ENCODE measurements at places on chromosomes 3 and 15.

DNA sequence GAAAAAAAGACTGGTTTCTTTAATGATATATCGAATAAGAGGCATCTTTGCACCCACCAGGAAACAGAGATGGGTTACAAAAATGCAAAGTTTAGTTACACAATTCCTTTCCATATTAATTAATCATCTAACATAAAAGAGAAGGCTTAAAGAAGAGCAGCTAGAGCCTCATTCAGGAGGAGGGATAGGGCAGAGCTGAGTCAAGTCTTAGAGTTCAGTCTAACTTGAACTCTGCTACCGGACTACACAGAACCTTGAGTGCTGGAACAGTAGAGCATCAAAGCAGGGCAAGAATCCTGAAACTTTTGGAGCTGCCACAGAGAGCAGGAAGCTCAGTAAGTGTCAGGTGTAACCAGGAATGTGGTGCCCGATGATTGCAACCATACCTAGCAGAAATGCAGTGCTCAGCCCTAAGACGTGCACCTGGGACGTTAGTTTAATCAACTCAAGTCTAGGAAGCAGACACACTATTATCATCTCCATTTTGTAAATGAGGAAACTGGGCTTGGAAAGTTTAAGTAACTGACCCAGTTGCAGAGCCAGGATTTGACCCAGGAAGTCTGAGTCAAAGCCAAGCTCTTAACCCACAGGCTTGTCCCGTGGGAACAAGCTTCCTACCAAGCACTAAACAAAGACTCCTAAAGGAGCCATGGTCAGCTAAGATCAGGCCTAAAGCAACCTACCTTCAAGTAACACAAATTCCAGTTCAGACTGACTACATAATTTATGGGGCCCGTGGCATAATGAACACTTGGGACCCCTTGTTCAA is 187.4 kb downstream of the FOXP1 start:
- H3K27ac ChIP-seq, result 0 out of 2 replicates have a peak overlapping the region, but pooled peaks have one; percentile 44
- no peaks in the 10 kb centered on the region for H3K36me3 ChIP-seq
- no peak overlapping the region for H3K4me3 ChIP-seq
- peaks cover 11% of the 10 kb centered on the region for H3K4me1 ChIP-seq

- DNase-seq, result no peak
- H3K36me3 ChIP-seq, result no peaks in the 10 kb centered on the region
- no peak overlapping the region for H3K4me3 ChIP-seq
- H3K27ac ChIP-seq, result no peak overlapping the region
Observed at GRCh38 chr3:10173095-10173925, 8.6 kb downstream of the IRAK2 start.

DNA sequence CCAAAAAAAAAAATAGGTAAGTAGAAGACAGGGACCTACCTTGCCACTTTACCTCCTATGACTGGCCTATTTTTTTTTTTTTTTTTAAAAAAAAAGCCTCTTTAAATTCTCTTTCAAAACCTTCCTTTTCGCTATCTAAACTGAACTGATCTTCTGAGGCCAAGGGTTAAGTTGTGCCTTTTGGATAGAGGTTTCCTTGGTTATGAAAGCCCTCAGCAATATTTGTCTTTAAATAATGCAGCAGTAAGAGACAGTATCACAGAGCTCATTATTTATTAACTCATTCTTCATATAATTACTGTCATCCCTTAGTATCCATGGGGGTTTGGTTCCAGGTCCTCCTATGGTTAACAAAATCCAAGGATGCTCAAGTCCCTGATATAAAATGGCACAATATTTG is 9.0 kb downstream of the MIX23 start:
- peaks cover 34% of the 10 kb centered on the region for H3K36me3 ChIP-seq
- no peak for DNase-seq
- no peaks in the 10 kb centered on the region for H3K27me3 ChIP-seq
- no peak overlapping the region for H3K27ac ChIP-seq
- H3K4me1 ChIP-seq, result peaks cover 10% of the 10 kb centered on the region

- no peak for DNase-seq
- H3K27ac ChIP-seq, result peak overlapping the region; percentile 89
- H3K36me3 ChIP-seq, result no peaks in the 10 kb centered on the region
- H3K27me3 ChIP-seq, result no peaks in the 10 kb centered on the region
- H3K4me3 ChIP-seq, result no peak overlapping the region
Observed at GRCh38 chr15:101168898-101169494, 82.9 kb downstream of the CHSY1 start.

- no peaks in the 10 kb centered on the region for H3K4me1 ChIP-seq
- no peak overlapping the region for H3K4me3 ChIP-seq
- no peak for DNase-seq
Observed at GRCh38 chr3:144791034-144791433, 819.4 kb downstream of the DIPK2A start.

- no peaks in the 10 kb centered on the region for H3K27me3 ChIP-seq
- no peaks in the 10 kb centered on the region for H3K4me1 ChIP-seq
- DNase-seq, result no peak
Observed at GRCh38 chr3:122461806-122462205, 45.9 kb upstream of the WDR5B start.

DNA sequence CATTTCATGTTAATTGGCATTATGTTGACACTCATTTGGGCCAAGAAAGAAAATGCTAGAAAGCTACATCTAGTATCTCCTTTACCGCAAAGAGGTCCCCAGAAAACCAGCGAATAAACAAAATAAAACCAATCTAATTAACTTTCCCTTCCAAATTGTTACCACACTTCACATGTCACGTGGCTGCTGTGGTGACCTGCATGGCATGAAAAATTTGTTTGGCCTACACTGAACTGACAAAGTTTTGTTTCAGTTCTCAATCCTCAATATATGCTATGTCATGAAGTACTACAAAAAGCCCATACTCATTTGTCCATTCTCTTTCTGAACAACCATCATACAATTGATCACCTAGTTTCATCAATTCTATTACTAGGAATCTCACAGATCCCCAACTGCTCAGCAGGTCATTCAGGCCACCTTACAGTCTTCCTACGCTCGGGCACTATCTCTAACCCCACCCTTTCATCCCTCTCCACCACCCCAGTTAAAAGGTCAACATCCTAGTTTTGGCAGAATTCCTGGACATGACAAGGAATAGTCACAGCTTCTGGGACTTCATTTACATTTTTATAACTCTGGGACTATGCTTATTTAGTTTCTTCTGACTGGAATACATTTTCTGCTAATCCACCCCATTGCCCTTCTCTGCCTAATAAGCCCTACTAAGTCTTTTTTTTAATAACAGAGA is 480.4 kb downstream of the IGSF11 start:
- no peaks in the 10 kb centered on the region for H3K4me1 ChIP-seq
- no peak overlapping the region for H3K27ac ChIP-seq
- no peaks in the 10 kb centered on the region for H3K27me3 ChIP-seq
- H3K4me3 ChIP-seq, result no peak overlapping the region
- DNase-seq, result no peak

DNA sequence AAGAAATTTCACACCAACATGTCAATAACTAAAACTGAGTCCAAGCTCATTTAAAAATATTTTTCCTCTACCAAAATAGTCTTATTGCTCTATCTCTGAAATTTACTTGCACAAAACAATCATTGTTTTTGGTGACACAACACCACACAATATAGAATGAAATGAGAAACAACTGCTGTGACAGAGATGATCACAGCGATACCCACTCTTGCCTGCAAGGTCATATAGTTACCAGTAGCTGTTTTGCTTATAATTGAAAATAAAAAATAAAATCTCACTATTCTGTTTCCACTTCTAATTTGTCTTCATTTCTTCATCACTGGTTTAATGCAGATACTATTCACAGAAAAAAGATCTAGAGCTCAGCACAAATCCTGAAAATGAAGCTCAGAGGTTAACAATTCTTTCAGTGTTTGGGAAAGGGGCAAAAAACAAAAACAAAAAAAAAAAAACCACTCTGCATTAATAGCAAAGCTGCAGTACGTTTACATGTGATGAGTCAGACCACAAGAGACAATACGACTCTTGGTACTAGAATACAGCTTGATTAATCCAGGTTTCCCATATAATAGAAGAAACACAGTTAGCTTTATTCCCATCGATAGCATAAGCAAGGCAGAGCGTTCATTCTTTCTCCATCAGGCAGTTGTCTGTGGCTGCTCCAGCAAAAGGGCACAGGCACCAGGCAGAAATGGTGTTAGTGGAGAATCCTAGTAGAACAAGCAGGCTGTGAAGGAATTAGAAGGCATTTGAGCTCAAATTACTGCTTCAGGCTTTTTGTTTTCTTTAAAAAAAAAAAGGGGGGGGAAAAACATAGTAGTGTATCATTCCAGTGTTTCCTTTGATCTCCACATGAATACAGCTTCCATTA is 773 bp downstream of the ANKRD28 start:
- peaks cover 33% of the 10 kb centered on the region for H3K36me3 ChIP-seq
- H3K27ac ChIP-seq, result peak overlapping the region; percentile 95
- H3K4me3 ChIP-seq, result peak overlapping the region; percentile 87
- H3K27me3 ChIP-seq, result no peaks in the 10 kb centered on the region

DNA sequence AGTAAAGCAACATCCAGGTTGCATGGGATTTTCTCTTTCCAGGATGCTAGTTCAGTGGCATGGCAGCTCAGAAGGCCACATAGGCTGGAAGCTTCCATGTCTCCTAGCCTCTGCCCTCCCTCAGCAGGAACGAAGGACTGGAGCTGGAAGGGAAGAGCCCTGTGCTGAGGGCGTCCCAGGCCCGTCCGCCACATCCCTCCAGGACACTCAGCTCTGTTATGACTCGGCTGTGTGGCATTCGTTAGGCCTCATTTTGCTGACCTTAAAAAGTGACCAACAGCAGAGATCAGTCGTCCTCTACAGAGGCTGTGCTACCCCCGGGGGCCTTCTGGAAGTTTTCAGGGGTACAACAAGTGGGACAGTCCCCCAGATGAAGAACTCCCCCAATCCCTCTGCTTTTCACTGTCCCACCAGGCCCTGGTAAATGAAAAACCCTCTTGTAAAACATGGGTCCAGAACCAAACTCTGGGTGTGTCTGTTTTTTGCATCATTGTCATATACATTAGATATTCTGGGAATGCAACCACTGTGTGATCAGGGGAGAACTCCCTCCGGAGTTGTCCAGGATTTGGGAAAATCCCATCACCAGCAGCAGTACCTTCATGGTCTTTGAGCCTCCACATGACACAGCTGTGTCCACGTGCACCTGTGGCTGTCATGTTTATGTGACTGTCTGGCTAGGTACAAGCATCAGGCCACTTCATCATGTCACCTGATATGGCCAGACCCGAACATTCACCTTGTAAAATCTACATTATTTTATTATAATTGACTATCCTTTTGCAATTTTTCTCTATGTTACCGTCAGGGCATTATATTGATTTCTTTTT is 149.9 kb downstream of the OR4M2 start:
- H3K27me3 ChIP-seq, result no peaks in the 10 kb centered on the region
- H3K27ac ChIP-seq, result no peak overlapping the region
- no peaks in the 10 kb centered on the region for H3K4me1 ChIP-seq
- no peaks in the 10 kb centered on the region for H3K36me3 ChIP-seq
- H3K4me3 ChIP-seq, result no peak overlapping the region
- no peak for DNase-seq

- H3K36me3 ChIP-seq, result no peaks in the 10 kb centered on the region
- no peaks in the 10 kb centered on the region for H3K27me3 ChIP-seq
- H3K27ac ChIP-seq, result peak overlapping the region; percentile 76
Observed at GRCh38 chr3:18086078-18086477, 339.1 kb downstream of the SATB1 start.

DNA sequence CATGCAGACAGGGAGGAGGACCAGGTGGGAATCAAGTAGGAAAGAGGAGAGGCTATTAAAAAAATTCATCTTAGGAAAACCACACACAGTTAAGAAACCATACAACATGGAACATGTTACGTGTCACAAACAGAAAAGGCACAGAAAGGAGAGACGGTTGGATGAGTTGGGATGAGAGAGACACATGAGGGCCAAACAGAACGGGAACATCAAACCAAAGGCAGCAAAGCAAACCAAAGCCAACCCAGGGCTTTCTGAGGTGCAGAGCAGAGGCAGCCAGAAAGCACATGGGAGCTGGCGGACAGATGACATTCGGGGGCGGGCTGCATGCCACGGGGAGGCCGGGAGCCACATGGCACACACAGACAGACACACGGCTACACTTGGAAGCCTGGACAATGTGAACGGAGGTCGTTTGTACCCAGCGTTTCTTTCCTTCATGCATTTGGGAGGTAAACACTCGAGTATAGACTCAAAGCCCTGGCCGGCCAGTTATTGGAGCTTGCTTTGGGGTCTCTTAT is 8.6 kb upstream of the SEC13 start:
- DNase-seq, result no peak
- H3K27ac ChIP-seq, result no peak overlapping the region
- peaks cover 10% of the 10 kb centered on the region for H3K27me3 ChIP-seq
- H3K36me3 ChIP-seq, result no peaks in the 10 kb centered on the region
- no peaks in the 10 kb centered on the region for H3K4me1 ChIP-seq

- no peaks in the 10 kb centered on the region for H3K27me3 ChIP-seq
- no peaks in the 10 kb centered on the region for H3K4me1 ChIP-seq
- H3K36me3 ChIP-seq, result no peaks in the 10 kb centered on the region
- DNase-seq, result no peak
- no peak overlapping the region for H3K4me3 ChIP-seq
Observed at GRCh38 chr3:127326341-127326740, 38.5 kb upstream of the PRR20G start.

- peaks cover 10% of the 10 kb centered on the region for H3K36me3 ChIP-seq
- no peak overlapping the region for H3K27ac ChIP-seq
- no peak overlapping the region for H3K4me3 ChIP-seq
- DNase-seq, result no peak
Observed at GRCh38 chr15:65094294-65094995, 17.9 kb downstream of the KBTBD13 start.

DNA sequence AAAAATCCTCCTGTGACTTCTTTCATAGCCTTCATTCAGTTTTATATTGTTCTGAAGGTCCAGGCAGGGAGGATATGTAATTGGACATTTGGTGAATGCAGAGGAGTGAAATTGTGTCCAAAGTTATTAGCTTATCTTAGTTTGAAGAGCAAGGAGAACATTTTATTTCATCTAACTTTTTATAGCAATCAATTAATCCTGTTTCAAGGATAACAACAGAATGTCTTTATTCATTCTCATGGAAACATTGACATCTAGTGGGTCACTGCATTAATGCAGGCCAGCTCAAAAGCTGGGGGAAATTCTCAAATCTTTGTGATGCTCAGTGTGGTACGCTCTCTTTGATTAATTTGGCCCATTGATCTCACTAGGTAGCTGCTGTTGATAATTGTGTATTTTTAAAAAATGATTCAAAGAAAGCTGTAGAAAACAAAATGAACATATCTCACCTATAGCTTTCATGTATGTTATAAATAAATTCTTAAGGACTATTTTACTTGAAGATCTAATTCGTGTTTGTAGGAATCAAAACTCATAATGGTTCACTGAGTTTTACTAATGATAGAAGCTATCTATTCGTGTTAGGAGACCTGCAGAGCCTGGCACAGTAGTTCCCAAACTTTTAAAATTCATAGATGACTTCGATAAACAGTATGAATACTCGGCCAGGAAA is 150.8 kb upstream of the KCNMB2 start:
- H3K36me3 ChIP-seq, result no peaks in the 10 kb centered on the region
- no peaks in the 10 kb centered on the region for H3K4me1 ChIP-seq
- H3K4me3 ChIP-seq, result no peak overlapping the region
- peak; percentile 8 for DNase-seq
- H3K27ac ChIP-seq, result no peak overlapping the region

GRCh38 chr3:56923526-56924224 is 121.9 kb upstream of the ARHGEF3 start:
- H3K27me3 ChIP-seq, result no peaks in the 10 kb centered on the region
- no peaks in the 10 kb centered on the region for H3K36me3 ChIP-seq
- DNase-seq, result peak; percentile 30
- peaks cover 58% of the 10 kb centered on the region for H3K4me1 ChIP-seq
